ENCODE measurements at places on chromosomes 12 and 14. TPM values are rescaled to one million over a fixed set of nuclear protein-coding genes. Genes with fewer than 3 reads are reported as not detected.

DNA sequence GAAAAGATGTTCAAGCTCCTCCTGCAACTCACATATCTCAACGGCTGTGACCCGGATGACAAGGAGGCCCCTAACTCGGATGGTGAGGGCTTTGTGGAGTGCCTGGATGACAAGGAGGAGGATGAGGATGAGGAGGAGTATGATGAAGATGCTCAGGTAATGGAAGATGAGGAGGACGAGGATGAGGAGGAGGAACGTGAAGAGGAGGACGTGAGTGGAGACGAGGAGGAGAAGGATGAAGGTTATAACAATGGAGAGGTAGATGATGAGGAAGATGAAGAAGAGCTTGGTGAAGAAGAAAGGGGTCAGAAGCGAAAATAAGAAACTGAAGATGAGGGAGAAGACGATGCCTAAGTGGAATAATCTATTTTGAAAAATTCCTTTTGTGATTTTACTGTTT is 702 bp downstream of the ANP32D start:
- no peaks in the 10 kb centered on the region for H3K27me3 ChIP-seq
- H3K4me3 ChIP-seq: no peak overlapping the region
- no peaks in the 10 kb centered on the region for H3K4me1 ChIP-seq
- DNase-seq: no peak
- no peak overlapping the region for H3K27ac ChIP-seq
- no peaks in the 10 kb centered on the region for H3K36me3 ChIP-seq

DNA sequence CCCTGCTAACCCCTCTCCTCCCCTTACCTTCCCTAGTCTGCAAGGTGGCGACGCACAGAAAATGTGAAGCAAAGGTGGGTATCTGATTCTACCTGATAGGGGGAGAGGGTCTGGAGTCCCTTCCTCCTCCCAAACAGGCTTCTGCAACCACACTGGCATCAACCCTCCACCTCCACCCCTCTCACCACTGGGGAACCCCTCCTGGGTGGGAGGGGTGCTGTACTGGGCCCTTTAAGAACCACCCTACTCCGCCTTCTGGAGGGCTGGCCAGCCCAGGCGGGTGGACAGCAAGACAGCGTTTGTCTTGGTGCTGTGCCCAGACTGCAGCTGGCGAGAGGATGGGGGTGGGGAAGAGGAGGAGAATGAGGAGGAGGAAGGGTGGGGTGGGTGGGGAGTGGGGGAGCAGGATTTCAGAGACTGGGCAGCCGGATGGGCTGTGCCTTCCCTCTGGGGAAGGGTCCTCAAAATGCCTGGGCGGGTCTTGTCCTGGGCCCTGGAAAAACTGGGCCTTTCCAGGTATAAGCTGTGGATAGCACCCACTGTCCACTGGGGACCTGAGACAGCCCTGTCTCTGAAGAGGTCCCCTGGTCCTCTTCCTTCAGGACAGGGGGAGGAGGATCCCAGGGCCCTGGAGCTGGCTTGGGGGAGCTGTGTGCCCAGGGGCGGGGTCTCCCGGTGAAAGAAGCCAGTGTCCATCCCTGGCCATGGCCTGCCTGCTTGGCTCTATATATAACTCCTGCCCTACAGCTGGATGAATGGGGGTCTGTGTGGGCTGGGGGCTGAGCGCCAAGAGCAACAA is 2.8 kb downstream of the TNS2 start:
- peak overlapping the region; percentile 30 for H3K27ac ChIP-seq
- peak; percentile 95 for DNase-seq
- H3K27me3 ChIP-seq: no peaks in the 10 kb centered on the region
- H3K4me3 ChIP-seq: peak overlapping the region; percentile 79
- H3K4me1 ChIP-seq: peaks cover 79% of the 10 kb centered on the region

DNA sequence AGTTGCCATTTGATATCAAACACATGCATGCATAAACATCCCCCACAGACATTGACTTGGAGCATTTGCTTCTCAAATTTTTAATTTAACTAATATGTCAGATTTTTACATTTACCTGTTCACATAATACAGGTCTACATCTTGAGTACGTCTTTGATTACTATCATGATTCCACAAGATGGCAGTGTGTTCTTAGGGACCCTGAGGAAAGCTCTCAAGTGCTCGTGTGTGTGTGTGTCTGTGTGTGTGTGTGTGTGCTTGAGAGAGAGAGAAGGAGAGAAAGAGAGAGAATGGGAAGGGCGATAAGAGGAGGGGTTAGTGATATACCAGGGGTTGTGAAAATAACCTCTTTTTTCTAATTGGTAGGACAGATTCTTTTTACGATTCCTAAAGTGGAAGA is 167.1 kb upstream of the OR4E1 start:
- H3K27ac ChIP-seq: no peak overlapping the region
- no peak for DNase-seq
- no peaks in the 10 kb centered on the region for H3K4me1 ChIP-seq
- no peaks in the 10 kb centered on the region for H3K27me3 ChIP-seq
- H3K36me3 ChIP-seq: no peaks in the 10 kb centered on the region

DNA sequence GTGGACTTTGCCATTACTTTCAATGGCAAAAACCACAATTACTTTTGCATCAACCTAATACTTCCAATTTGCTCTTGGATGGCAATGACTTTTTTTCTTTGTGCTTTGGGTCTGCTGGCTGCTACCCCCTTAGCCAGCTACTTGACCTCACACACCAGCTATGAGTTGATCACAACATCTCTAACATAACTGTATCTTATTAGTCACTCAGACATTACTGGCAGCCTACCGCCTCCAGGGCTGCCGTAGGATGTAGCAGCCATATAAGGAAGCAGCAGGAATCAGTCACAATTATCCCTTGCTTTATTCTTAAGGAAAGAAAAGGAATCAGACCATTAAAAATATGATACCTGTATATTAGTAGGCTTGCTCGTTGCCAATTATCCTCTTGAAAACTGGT is 260.5 kb downstream of the ADAMTS20 start:
- peak overlapping the region; percentile 82 for H3K27ac ChIP-seq
- H3K4me3 ChIP-seq: no peak overlapping the region
- DNase-seq: no peak
- H3K27me3 ChIP-seq: no peaks in the 10 kb centered on the region
- no peaks in the 10 kb centered on the region for H3K36me3 ChIP-seq

GRCh38 chr12:3572560-3572959 is 81.6 kb downstream of the PRMT8 start:
- no peak overlapping the region for H3K4me3 ChIP-seq
- no peaks in the 10 kb centered on the region for H3K36me3 ChIP-seq
- no peak for DNase-seq
- H3K27me3 ChIP-seq: peaks cover 15% of the 10 kb centered on the region

GRCh38 chr14:74065746-74066575 is 18.3 kb downstream of the ALDH6A1 start:
- peak; percentile 53 for DNase-seq
- no peaks in the 10 kb centered on the region for H3K27me3 ChIP-seq
- peaks cover 36% of the 10 kb centered on the region for H3K4me1 ChIP-seq
- peaks cover 12% of the 10 kb centered on the region for H3K36me3 ChIP-seq

DNA sequence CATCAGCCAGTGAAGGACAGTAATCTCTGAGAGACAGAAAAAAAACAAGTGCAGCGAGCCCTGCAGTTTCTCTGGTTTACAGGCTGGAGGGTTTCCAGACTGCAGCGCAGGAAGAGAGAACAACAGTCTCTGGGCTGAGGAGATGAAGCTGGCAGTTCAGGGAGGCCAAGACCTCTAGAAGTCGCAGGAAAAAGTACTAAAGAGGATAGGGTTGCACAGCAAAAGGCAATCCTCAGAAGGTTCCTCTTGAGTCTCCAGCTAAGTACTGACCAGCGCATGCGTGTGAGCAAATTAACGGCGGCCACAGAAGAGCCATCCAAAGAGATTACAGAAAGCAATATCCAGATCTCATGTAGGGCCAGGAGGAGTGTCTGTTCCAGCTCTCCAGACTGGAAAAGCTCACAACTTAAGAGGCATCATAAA is 12.2 kb upstream of the CCDC60 start:
- H3K36me3 ChIP-seq: no peaks in the 10 kb centered on the region
- no peaks in the 10 kb centered on the region for H3K4me1 ChIP-seq
- no peaks in the 10 kb centered on the region for H3K27me3 ChIP-seq
- no peak for DNase-seq

DNA sequence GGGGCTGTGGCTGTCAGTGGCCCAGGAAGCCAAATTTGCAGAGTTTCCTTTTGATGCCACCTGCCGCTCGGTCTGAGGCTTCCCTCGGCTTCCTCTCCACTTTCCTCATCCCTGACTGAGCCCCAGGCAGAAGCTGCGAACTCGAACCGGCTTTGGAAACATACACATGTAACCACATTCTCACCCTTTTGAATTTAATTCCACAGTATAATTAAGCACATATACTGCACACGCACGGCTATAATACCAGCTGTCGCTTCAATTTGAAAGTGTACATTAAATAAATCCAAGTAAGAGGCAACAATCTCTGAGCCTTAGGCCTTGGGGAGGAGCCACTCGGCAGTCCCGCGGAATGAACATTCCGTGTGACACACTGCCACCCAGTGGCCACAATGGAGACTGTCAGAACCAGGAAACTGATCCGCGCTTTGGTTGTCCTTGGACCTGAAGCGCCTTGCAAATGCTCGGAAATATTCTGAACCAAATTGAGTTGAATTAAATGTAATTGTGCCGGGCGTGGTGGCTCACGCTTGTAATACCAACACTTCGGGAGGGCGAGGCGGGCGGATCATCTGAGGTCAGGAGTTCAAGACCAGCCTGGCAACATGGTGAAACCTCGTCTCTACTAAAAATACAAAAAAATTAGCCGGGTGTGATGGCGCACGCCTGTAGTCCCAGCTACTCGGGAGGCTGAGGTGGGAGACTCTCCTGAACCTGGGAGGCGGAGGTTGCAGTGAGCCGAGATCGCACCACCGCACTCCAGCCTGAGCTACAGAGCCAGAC is 117.9 kb upstream of the TMPO start:
- peak; percentile 85 for DNase-seq
- H3K36me3 ChIP-seq: no peaks in the 10 kb centered on the region
- H3K4me3 ChIP-seq: peak overlapping the region; percentile 77
- H3K27me3 ChIP-seq: no peaks in the 10 kb centered on the region

DNA sequence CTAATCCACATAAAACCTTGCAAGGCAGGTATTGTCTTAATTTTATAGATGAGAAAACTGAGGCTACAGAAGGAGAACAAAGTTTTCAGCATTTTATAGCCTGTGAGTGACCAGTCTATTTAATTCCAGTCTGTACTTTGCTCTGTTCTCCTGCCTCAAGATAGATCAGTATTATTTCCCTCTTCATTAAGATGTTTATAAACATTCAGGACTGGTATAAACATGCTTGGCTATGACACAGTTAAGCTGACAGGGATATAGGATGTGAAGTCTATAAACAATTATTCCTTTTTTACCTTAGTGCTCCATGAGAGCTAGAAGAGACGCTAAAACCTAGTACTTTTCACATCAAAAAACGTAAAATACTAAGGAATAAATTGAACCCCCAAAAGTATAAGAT is 287.3 kb downstream of the RAD51B start:
- no peak for DNase-seq
- H3K4me1 ChIP-seq: peaks cover 14% of the 10 kb centered on the region
- no peak overlapping the region for H3K27ac ChIP-seq
- no peaks in the 10 kb centered on the region for H3K36me3 ChIP-seq

DNA sequence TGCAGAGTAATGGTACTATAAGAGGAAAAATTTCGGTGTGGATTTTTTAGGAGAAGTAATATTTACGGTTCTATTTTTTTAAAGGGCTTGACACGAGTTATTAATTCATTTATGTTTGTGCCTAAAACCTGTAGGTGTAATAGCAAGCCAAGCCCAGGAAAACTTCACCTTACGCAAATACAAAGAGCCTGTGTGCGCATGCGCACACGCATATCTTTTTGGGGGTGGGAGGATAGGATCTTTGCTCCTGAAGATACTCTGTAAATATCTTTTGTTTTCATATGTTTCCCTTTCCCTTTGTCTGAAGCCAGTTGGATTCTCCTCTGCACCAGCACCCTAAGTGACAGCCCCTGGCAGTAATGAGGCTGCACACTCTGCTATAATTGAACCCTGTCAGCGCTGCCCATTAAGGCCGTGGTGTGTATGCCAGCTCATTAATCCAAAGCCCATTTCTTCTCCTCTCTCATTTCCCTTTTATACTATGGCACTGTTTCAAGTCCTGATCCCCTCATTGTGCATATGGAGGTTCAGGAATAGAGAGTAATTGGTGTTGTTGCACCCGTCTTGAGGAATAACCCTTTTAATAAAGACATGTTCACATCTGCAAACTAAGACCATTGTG is 327.2 kb upstream of the E2F7 start:
- no peak overlapping the region for H3K27ac ChIP-seq
- H3K4me3 ChIP-seq: no peak overlapping the region
- H3K4me1 ChIP-seq: no peaks in the 10 kb centered on the region
- no peak for DNase-seq

DNA sequence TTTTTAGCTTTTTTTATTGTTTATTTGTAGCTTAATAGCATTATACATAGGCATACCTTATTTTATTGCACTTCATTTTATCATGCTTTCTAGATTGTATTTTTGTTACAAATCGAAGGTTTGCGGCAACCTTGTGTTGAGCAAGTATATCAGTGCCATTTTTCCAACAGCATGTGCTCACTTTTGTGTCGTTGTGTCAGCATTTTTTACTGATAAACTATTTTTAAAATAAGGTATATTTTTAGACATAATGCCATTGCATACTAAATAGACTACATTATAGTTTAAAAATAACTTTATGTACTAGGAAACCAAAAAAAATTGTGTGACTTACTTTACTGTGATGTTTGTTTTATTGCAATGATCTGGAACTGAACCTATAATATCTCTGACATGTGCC is 56.2 kb upstream of the RESF1 start:
- H3K4me3 ChIP-seq: no peak overlapping the region
- H3K4me1 ChIP-seq: no peaks in the 10 kb centered on the region
- H3K27me3 ChIP-seq: no peaks in the 10 kb centered on the region

GRCh38 chr14:96205978-96206360 is 1.3 kb downstream of the BDKRB2 start:
- no peak for DNase-seq
- H3K36me3 ChIP-seq: no peaks in the 10 kb centered on the region
- H3K27me3 ChIP-seq: no peaks in the 10 kb centered on the region
- H3K4me1 ChIP-seq: peaks cover 31% of the 10 kb centered on the region

DNA sequence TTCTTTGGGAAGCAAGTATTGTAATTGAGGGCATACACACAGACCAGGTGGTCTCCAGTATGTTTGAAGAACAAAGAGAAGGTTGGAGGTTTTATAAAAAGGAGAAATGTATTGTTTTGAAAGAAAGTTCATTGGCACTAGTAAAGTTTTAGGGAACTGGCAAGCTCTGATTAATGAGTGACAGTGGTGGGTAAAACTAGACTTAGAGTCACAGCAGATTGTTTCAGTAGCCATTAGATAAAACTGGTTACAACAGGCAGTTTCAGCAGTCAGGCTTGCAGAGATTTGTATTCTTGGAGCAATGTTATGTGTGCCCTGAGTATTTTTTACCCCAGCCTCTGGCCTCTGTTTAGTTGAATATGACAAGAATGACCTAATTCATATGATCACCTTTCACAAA is 49.1 kb upstream of the ARID2 start:
- H3K36me3 ChIP-seq: no peaks in the 10 kb centered on the region
- no peak overlapping the region for H3K4me3 ChIP-seq
- DNase-seq: no peak
- no peak overlapping the region for H3K27ac ChIP-seq
- H3K4me1 ChIP-seq: no peaks in the 10 kb centered on the region

The NDUFA9 gene
- 29.0 TPM for total RNA-seq

The PPM1A gene
- 36.6 TPM for total RNA-seq

The PLEK2 gene
- total RNA-seq: 1.2 TPM

The GCH1 gene
- total RNA-seq: 3.3 TPM

The CD4 gene
- 15.0 TPM for total RNA-seq

The DPY19L2 gene
- total RNA-seq: 2.7 TPM

The PCNX4 gene
- total RNA-seq: 86.3 TPM

Measured in osteoblast (primary cell).